ENCODE measurements at places on chromosomes 5 and 9. TPM values are rescaled to one million over a fixed set of nuclear protein-coding genes. Genes with fewer than 3 reads are reported as not detected.

Gene GDNF
- 2.4 TPM for total RNA-seq

Gene LAMC3
- total RNA-seq = 16.7 TPM

Gene FAM13B
- total RNA-seq = 22.9 TPM

- DNase-seq = no peak
Observed at GRCh38 chr5:33371660-33372059, 69.1 kb upstream of the TARS1 start.

- DNase-seq = peak; percentile 94
Observed at GRCh38 chr5:150302301-150303069, at the start of gene ARSI. ARSI (minus strand) TSS chr5:150302905; CDS start chr5:150302373, 532 bp downstream.

- no peak for DNase-seq
Observed at GRCh38 chr9:22158271-22158670, 149.2 kb upstream of the CDKN2B start.

DNA sequence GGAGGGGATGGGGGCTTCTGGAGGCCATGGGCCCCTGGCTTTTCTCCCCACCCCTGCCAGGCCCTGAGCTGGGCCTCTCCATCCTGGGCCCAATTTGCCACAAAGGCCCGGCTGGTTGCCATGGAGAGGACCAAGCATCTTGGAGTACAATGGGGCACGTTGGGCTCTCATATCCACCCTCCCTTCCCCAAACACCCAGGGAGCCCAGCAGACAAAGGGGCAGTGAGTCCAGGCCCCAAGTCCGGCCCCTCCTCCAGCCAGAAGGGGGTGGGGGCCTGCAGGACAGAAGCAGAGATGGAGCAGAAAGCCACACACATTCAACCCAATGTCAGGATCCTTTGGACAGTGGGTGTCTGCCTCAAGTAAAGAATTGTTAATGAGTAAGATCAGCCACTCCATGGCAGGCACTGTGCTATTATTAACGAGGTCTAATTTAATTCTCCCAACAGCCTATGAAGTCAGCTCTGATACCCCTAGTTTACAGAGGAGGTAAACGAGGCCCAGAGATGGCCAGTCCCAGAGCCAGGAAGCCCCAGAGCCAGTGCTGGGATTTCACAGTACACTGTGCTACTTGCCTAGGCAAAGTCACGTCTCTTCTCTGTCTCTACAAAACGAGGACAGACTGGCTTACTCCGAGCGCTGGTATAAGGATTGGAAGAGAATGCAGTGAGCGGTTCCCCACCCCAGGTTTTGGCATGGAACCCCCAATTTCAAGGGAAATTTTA lies 2.3 kb downstream of the CRB2 start:
- peak; percentile 58 for DNase-seq

Data from endodermal cell (in vitro differentiated cells).